ENCODE measurements at places on chromosomes 3 and 15.

GRCh38 chr3:52784021-52784621 lies 6.7 kb downstream of the ITIH1 start:
- DNase-seq: no peak

DNA sequence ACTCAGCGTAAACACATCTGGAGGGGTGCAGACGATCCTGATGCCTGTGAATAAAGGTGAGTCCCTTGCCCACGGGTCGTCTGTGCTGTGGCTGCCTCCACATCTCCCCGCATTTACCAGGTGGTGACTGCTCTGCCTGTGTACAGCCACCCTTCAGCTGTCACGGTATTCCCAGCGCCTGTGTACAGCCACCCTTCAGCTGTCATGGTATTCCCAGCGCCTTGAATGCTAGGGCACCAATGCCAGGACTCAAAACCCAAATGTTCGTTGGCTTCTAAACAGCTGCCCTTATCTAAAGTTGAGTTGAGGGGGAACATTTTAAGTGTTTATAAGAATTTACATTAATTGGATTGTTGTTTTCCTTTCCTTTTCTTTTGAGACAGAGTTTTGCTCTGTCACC lies 27.4 kb downstream of the MAP6D1 start:
- DNase-seq: no peak

- DNase-seq: no peak
These were observed 116.7 kb upstream of the LPP start for GRCh38 chr3:188037195-188037718.

- no peak for DNase-seq
These were observed 98.6 kb downstream of the OSBPL10 start for GRCh38 chr3:31882431-31882830.

- DNase-seq: no peak
These were observed 7.8 kb downstream of the RPS17 start for GRCh38 chr15:82532383-82532990.

- no peak for DNase-seq
These were observed 62.8 kb upstream of the SPATA12 start for GRCh38 chr3:56997675-56998074.

DNA sequence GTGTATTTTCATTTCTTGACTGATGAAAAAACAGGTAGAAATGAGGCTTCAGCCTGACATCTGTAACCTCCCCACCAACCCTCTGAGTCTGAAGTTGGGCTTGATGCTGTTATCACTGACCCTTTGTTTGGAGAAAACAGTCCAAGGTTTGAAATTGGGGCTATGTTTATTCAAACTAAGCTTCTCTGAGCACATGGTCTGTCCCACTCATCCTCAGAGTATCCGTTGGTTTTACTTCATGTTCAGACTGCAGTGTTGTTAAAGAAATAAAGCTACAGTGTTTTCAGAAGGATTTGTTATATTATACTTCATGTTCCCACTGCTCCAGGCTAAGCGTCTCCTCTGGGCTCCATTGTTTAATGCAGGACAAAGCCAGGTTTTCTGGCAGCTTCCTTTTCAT lies 6.0 kb downstream of the MAPKBP1 start:
- no peak for DNase-seq

GRCh38 chr3:100523050-100523760 lies 30.8 kb downstream of the TMEM45A start:
- no peak for DNase-seq

- no peak for DNase-seq
These were observed 65.1 kb upstream of the LCTL start for GRCh38 chr15:66630801-66631351.

DNA sequence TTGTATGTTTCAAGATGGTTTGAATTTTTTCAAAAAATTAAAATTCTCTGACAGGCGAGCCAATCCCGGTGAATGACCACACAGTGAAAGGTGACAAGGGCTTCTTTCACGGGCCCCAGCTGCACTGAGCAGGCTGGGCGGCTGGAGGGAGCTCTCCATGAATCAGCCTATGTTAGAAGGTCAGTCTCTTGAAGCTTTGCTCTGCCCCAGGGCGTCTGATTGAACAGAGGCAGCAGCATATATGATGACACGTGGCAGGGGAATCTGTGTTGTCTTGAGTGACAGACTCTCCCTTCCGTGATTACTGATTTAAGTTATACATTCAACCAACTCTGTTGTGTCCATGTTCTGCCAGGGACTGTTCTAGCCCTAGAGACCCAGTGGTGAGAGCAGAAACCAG lies 51.5 kb downstream of the ISG20 start:
- DNase-seq: no peak

DNA sequence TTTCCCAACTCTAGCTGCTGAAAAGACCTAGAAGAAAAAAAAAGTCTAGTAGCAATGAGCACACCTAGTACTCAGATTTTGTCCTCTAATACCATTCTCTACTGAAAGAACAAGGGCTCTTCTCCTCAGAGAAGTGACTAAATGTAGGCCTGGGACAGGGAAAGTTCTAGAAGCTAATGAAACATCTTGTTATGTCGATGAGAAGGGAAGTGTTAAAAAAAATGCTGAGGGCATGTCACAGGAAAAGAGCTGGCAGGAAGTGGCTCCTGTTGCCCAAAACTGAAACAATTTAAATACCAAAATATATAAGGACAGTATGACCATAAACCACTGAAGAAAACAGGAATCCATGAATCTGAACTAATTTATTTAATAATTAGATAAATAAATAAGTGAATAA lies 581.4 kb upstream of the TBL1XR1 start:
- DNase-seq: no peak

GRCh38 chr3:75983111-75983510 lies 197.8 kb upstream of the ZNF717 start:
- DNase-seq: no peak

GRCh38 chr15:38054488-38054887 lies 120.0 kb downstream of the TMCO5A start:
- no peak for DNase-seq

GRCh38 chr15:88663141-88663621 lies 24.4 kb downstream of the ISG20 start:
- no peak for DNase-seq

DNA sequence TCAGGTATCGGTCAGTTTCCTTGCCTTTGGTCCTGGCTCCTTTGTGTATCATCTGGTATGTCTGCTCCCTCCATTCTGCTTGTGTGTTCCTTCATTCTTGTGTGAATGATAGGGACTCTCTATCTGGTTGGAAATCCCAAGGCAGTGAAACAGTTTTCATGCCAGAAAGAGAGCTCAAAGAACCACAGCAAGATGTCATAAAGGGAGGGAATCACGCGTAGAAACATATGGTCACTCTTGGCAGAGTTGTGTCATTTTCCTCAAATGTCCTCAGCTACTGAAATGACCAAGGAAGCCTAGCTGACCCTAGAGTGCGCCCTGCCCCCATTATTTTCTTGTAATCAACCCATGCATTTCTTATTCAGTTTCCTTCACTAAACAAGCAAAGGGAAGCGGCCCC lies 48.0 kb downstream of the RASGRP1 start:
- no peak for DNase-seq

- DNase-seq: no peak
These were observed at the start of gene LRRN1 for GRCh38 chr3:3799173-3800079. TSS of gene LRRN1 (plus strand) at chr3:3799431. CDS start at chr3:3844642, 45,211 bp downstream.

GRCh38 chr15:61556037-61556648 lies 327.0 kb upstream of the RORA start:
- no peak for DNase-seq

GRCh38 chr3:138872632-138873031 lies 37.9 kb upstream of the PIK3CB start:
- no peak for DNase-seq

- no peak for DNase-seq
These were observed 124.3 kb downstream of the IGSF11 start for GRCh38 chr3:118910332-118910731.

DNA sequence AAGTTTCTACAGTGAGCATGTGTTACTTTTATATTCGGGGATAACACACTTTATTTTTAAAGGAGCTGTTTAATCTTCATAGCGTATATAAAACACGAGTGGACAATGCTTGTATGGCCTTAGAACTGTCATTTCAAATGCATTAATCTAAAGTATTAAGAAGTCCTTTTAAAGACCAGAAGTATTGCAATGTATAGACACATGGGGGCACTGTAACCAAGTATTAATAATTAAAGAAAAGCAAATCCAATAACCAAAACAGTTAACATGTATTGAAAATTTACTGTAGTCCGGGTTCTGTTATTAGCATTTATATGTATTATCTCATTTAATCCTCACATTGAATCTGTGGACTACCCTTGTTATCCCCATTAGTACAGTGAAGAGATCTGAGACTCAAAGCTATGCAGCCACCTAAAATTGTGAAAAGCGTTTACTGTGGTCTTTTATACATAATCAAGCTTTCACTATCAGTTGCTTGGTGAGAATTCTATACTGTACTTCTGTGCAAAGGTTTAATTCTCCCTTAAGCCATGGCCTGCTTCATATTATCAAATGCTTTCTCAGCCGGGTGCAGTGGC lies 10.1 kb downstream of the ARL14 start:
- no peak for DNase-seq

DNA sequence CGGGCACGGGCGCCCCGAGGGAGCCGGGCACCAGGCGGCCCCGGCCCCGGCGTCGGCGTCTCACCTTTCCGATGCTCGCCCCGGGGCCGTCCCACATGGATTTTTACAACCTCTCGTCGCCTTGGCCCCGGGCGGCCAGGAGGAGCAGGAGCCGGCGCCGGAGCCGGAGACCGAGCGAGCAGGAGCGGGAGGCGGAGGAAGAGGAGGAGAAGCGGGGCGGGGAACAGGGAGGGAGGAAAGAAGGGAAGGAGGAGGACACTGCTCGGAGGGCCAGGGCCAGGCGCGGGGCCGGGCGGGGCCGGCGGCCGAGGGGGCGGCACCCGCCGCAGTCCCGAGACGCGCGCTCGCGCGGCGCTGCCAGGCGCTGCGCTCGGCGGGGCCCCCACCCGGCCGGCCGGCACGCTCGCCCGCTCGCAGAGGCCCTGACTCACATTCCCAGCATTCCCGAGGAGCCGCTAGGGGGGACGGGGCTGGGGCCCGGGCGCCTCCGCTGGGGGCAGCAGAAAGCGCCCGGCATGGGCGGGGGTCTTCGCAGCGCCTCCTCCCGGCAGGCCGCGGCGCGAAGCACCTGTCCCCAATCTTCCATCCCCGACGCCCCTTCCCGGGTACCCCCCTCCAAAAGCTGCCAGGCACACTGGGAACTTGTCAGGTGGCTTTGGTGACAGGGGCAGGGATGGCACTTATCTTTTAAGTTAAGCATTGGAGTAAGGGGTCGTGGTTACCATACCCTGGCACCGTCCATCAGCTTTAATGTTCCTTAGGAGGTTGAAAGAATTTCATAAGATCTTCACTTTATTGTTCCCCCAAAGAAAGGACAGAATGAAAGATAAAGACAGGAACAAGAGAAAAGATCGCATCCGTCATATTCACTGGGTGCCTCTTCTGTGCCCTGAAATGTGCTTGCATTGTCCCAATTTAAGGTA lies at the start of gene ERC2:
Gene ERC2, minus strand, starts transcription at position 284 of the 923 bp plus-strand sequence.
- peak; percentile 56 for DNase-seq

GRCh38 chr3:169268286-169268776 lies 395.2 kb downstream of the MECOM start:
- DNase-seq: no peak

GRCh38 chr3:4421121-4421520 lies 45.9 kb downstream of the SUMF1 start:
- DNase-seq: peak; percentile 45

DNA sequence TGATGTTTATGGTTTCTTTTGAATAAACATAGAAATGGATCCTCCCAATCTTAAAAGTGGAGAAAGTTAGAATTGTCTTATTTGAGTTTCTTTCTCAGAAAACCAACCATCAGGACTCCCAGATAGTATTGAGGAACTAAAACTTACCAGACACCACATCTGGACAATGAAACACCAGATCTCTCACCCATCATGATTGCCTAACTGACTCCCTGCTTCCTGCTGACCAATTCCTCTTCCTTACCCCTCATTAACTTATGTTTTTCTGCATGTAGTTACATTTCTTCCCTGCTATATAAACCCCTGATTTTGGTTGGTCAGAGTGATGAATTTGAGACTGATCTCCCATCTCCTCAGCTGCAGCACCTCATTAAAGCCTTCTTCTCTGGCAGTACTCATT lies 242.0 kb upstream of the SETMAR start:
- DNase-seq: no peak

DNA sequence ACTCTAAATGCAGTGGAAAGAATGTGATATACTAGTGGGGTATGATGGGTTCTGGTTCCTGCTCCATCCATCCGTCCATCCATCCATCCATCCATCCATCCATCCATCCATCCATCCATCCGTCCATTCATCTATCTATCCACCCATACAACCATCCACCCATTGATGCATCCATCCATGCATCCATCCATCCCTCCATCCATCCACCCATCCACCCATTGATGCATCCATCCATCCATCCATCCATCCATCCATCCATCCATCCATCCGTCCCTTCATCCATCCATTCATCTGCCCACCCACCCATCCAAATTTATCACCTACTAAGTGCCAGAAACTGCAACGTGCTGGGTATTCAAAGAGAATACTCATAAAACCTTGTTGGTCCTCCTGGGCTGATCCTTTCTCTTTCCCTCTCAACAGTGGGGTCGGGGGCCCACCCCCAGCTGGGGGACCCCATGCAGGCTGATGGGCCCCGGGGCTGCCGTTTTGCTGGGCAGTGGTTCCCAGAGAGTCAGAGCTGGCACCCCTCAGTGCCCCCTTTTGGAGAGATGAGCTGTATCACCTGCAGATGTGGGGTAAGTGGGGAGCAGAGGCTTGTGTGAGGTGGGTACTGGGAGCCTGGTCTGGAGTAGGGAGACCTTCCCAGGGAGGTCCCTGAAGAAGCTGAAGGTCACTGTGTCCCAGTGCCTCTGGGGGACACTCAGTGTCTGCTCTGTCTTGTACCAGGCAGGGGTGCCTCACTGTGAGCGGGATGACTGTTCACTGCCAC lies 8.5 kb downstream of the CHRD start:
- no peak for DNase-seq

DNA sequence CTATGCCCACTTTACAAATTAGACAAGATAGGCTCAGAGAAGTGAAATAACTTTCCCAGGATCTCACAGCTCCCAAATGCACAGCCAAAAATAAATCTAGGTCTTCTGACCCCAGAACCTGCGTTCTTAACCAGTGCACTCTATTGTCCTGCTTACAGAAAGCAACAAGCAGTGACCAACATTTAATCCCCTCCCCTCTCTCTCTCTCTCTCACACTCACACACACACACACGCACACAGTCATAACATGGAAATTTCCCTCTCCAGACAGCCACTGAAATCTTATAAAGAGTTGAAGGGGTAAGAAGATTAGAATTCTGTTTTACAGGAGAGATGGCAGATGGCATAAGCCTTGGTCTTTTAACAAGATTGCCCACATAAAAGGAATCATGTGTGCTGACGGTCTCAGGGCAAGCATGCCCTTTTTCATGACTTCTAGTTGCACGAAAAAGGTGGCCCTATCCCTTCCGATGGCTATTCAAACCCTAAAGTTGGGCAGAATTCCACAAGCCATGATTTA lies 29.4 kb downstream of the EOGT start:
- DNase-seq: no peak

- DNase-seq: no peak
These were observed 102.6 kb downstream of the STAC start for GRCh38 chr3:36482880-36483279.

- DNase-seq: no peak
These were observed 3.6 kb downstream of the PDIA3 start for GRCh38 chr15:43749690-43750345.

All from AG08396 (cell line).